Naive thymus-derived CD8-positive, alpha-beta T cell (primary cell): ENCODE measurements at places on chromosomes 1 and 21.

DNA sequence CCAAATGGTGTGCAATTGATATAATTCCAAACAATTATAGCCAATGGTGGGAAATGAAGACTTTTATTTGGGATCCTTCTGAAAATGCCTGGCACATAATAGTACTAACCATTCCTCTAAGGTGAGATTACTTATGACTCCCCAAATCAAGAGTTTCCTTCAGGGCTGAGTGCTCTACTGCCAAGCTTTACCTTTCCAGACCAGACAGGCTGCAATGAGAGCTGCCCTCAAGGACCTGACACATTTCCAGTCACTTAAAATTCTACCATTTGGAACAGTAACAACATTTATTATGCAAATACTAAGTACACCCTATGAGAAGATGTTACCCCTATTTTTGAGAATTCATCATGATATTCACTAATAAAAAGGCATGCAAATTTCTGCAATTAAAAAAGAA, 21.1 kb downstream of the PAXBP1 start:
- no peaks in the 10 kb centered on the region for H3K27me3 ChIP-seq
- peaks cover 50% of the 10 kb centered on the region for H3K36me3 ChIP-seq
- H3K4me3 ChIP-seq = no peak overlapping the region
- DNase-seq = no peak

- H3K4me1 ChIP-seq = peaks cover 56% of the 10 kb centered on the region
- H3K36me3 ChIP-seq = peaks cover 17% of the 10 kb centered on the region
- peak overlapping the region; percentile 91 for H3K27ac ChIP-seq
These were observed 842 bp upstream of the ZC3H12A start for GRCh38 chr1:37473431-37474045.

DNA sequence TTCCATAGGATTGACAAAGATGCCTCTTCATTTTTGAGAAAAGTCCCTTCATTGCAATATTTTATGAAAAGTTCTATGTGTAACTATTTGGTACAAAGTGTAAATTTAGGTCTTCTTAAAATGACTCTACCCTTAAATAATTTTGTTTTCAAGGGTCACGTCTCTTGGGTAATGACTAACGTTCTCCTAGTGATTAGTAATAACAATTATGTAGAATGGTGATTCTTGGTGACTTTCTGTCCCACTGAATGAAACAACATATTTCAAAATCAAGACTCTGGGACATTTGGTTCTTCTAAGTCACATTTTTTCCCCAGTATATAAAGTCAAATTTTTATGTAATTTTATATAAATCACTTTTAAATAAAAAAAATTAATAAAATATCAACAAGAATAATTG, 277.5 kb upstream of the ADAMTS5 start:
- no peak for DNase-seq
- H3K4me1 ChIP-seq = no peaks in the 10 kb centered on the region
- H3K27ac ChIP-seq = no peak overlapping the region

- H3K4me1 ChIP-seq = peaks cover 24% of the 10 kb centered on the region
- DNase-seq = peak; percentile 57
- H3K4me3 ChIP-seq = peak within 1 kb of the TSS; percentile 93
- no peaks in the 10 kb centered on the region for H3K27me3 ChIP-seq
These were observed at the start of gene S100A11 for GRCh38 chr1:152036267-152037216. S100A11 (minus strand) TSS chr1:152037004; CDS start chr1:152036915, 89 bp downstream.

DNA sequence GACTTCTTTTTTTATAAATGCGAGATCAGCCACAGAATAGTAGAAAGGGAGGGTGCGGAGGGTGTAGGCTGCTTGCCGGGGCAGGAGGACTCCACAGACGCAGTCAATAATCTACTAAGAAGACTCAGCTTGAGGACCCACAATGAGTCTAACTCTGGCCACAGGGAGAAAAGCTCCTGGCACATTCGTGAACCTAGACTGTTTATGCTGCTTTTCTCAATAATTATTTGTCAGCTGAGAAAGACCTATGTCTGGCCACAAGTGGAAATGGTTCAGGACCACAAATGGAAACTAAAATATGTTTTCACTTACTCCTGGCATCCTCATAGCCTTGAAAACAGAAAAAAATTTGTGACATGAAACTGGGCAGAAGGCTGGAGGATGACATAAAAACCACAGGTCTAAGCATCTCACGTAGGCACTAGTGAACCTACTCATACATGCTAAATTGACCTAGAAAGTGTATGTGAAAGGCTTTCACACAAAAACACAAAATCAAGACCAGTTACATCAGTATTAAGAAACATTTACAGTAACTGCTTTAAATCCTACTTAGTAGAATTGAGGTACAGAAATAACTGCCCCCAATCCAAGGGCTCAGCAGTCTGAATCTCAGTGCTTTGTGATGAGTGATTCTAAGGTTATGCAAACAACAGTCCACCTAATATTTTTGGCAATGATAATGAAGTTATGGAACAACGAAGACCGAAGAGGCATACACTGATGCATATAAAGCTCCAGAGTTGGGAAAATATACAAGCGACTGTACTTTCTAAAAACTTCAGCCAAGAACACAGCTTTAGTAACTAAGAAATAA, 159.5 kb downstream of the SLC45A1 start:
- H3K27ac ChIP-seq = no peak overlapping the region
- peaks cover 12% of the 10 kb centered on the region for H3K4me1 ChIP-seq
- DNase-seq = no peak
- no peaks in the 10 kb centered on the region for H3K27me3 ChIP-seq
- no peaks in the 10 kb centered on the region for H3K36me3 ChIP-seq

DNA sequence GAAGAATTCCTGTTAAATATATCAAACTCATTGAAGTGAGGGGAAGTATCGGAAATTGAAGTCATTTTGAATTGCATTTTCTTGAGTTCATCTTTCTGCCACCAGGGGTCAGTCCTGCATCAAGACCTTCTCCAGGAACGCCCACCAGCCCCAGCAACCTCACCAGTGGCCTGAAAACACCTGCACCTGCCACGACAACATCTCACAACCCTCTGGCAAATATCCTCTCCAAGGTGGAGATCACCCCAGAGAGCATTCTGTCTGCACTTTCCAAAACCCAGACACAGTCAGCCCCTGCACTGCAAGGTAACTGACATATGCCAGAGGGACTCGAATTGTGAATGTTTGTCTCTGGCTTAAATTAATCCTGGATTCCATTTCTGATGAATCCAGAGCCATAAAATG, 22.8 kb upstream of the TARS2 start:
- H3K27ac ChIP-seq = no peak overlapping the region
- peaks cover 8% of the 10 kb centered on the region for H3K36me3 ChIP-seq

DNA sequence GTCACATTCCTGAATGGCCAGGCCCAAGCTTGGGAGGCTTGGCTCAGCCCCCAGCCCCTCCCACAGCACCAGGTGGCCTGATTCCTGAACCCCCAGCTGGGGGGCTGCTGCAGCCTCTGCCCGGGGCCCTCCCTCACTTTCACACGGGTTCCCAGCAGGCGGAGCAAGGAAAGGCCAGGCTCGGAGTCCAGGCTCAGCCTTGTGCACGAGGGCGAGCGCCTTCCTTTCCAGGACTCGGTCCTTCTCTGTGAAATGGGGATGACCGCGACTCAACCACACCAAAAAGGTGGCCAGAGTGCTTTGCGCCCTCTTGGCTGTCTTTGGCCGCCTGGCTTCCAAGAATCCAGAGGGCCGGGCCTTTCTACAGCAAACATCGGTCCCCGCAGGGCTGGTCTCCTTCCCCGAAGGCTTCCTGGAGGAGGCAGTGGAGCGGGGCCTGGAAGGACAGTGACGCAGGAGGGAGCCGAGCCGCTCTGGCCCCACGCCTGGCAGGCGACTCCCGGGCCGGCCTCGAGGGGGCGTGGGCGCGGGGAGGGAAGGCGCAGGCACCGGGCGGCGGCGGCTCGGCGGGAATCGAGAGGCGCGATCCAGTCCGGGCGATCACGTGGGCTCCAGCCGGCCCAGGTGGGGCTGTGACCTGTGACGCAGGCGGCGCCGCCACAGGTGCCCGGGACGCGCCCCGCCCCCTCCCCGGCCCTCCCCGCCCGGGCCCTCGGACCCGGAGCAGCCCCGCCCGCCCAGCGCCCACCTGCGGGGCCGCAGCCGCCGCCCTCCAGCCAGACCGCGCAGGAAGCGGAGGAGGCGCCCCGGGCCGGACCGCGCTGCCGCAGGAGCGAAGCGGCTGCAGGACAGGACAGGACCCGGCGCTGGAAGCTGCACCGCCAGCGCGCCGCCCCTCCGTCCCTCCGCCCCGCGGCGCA, at the start of gene ARHGEF16:
Gene ARHGEF16 (plus strand): TSS at position 775 of the 920 bp plus-strand sequence. CDS start 8,420 bp downstream, outside the sequence.
- no peaks in the 10 kb centered on the region for H3K36me3 ChIP-seq
- H3K27me3 ChIP-seq = peaks cover 5% of the 10 kb centered on the region
- H3K4me1 ChIP-seq = peaks cover 3% of the 10 kb centered on the region
- H3K27ac ChIP-seq = no peak within 1 kb of the TSS
- peak; percentile 37 for DNase-seq

- H3K4me3 ChIP-seq = no peak overlapping the region
- no peak overlapping the region for H3K27ac ChIP-seq
- no peaks in the 10 kb centered on the region for H3K36me3 ChIP-seq
- H3K4me1 ChIP-seq = peaks cover 20% of the 10 kb centered on the region
These were observed 187.1 kb downstream of the CAMTA1 start for GRCh38 chr1:6972399-6972798.

- peaks cover 17% of the 10 kb centered on the region for H3K4me1 ChIP-seq
- no peak overlapping the region for H3K4me3 ChIP-seq
- H3K36me3 ChIP-seq = peaks cover 14% of the 10 kb centered on the region
- DNase-seq = no peak
- H3K27ac ChIP-seq = no peak overlapping the region
These were observed 6.2 kb downstream of the CEP104 start for GRCh38 chr1:3850857-3851256.

DNA sequence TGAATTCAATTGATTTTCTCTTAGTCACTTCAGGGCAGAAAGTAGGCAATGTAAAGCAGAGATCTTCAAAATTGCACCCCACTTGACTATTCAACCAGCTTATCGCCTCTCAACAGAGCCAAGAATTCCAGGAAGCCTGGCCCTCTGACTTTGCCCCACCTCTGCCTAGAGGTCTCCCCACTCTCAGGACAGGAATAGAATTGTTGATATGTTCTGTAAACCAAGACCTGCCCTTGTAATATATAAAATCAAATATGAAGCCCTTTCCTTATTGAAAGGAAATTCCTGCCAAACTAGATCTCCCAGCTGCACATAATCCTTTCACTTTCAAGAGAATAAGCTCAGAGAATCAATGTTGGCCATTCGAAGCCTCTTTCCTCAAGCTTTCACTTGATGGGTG, 116.1 kb upstream of the DPT start:
- peaks cover 6% of the 10 kb centered on the region for H3K27me3 ChIP-seq
- H3K4me1 ChIP-seq = no peaks in the 10 kb centered on the region
- no peak overlapping the region for H3K27ac ChIP-seq
- H3K4me3 ChIP-seq = no peak overlapping the region
- no peaks in the 10 kb centered on the region for H3K36me3 ChIP-seq
